ENCODE measurements at places on chromosomes 2 and 18.

- DNase-seq, result no peak
Observed at GRCh38 chr2:31660165-31660564, 79.4 kb upstream of the SRD5A2 start.

DNA sequence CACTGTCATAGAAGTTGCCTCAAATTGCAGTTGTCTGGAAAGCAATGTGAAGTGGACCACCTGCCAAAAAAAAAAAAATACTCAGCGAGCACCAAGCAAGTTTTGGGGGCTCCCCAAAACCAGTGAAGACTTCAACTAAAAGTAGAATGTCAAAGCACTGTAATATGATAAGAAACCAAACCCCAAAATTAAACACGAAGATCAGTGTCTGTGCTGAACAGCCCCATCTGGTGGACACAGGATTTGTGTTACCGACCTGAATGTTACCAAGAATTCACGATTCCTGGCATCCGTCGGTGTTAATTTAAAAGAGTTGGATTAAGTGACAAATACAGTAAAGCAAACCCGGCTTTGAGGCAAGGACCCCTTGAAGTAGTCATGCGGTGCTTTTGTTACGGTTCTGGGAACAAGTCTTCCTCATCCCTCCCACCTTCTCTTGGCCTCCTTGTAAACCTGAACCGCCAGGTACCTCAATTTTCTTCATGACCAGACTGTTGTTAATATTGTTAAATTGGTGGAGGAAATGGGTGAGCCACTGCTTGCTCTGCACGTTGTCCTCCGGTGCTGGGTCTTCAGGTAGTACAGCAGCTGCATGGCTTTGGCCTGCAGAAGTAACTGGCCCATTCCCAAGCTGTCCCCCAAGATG is 31.3 kb upstream of the SSB start:
- no peak for DNase-seq

GRCh38 chr2:196379600-196379999 is 208.2 kb upstream of the STK17B start:
- DNase-seq, result no peak

- peak; percentile 85 for DNase-seq
Observed at GRCh38 chr2:178522950-178523595, 42.8 kb downstream of the PLEKHA3 start.

- no peak for DNase-seq
Observed at GRCh38 chr2:137886083-137886831, 78.0 kb upstream of the HNMT start.

- no peak for DNase-seq
Observed at GRCh38 chr2:8457699-8458502, 224.0 kb upstream of the ID2 start.

GRCh38 chr2:223587301-223587700 is 14.9 kb downstream of the SCG2 start:
- no peak for DNase-seq

DNA sequence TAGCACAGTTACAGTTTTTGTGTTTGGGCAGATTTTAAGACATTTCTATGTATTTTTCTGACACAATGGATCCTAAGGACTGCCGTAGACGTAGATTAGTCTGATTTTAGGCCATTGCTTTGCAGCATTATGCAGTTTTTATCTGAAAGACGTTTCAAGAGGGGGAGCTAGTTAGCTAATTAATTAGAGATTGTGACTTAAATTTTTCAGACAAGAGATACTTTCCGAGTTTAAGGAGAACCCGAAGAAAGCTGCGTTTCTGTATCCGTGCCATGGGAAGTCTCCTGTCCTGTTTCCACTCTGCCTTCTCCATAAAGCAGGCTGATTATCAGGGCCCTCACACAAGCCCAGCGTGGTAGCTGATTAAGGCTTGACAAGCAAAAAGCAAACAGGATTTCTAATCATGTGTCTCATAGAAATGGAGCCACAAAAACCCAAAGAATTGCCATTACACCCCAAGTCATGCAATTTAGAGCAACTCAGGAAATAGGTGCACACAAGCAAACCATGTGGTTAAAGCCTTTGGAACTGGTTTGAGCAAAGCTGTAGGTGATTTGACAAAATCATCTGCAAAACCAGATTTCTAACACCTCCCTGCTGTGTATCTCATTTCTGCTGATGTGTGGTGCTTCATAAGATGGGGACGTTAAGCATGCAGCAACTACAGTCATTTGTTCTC is 808.1 kb downstream of the RNF144A start:
- no peak for DNase-seq

GRCh38 chr18:76909439-76909838 is 87.1 kb downstream of the ZNF236 start:
- DNase-seq, result no peak

- DNase-seq, result no peak
Observed at GRCh38 chr2:15817748-15818147, 122.6 kb upstream of the MYCN start.

DNA sequence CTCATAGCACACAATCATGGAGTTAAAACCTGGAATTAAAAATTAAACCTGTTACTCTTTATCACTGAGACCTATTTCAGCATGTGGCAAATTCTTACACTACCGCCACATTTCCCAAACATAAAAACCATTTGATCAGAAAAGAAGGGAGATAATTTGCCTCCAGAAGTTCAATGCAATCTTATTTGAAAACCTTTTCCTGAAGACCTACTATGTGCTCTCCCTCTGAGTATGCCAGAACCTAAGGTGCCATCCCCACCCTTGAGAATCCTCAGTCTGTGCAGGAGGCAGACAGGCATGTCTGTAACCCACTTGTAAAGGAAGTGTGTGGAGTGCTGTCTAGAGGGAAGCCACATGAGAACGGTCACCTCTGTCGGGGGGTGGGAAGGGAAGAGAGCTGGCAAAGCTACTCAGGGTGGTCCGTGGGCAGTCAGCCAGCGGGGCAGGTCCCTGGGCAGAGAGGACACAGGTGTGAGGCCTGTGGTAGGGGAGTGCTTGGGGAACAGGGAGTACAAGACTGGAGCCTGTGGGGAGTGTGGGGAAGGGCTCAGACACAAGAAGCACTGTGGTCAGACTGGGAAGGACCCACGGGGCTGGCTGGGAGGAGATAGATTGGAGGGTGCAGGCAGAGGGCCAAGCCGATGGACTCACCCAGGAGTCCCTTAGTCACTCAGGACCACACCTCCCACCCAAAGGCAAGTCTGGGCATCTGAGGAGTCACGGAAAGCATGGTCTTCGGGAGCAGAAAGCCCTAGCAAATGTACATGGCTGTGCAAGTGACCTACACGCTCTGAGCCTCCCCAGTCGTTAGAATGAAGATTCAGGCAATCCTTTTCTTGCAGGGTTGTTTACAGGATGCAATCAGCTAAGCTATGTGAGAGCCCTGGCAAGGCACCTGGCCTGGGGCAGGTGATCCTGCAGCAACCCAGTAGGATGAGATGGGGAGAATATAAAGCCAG is 22.8 kb downstream of the CRACDL start:
- no peak for DNase-seq
